ENCODE measurements at places on chromosomes 5 and 9.

DNA sequence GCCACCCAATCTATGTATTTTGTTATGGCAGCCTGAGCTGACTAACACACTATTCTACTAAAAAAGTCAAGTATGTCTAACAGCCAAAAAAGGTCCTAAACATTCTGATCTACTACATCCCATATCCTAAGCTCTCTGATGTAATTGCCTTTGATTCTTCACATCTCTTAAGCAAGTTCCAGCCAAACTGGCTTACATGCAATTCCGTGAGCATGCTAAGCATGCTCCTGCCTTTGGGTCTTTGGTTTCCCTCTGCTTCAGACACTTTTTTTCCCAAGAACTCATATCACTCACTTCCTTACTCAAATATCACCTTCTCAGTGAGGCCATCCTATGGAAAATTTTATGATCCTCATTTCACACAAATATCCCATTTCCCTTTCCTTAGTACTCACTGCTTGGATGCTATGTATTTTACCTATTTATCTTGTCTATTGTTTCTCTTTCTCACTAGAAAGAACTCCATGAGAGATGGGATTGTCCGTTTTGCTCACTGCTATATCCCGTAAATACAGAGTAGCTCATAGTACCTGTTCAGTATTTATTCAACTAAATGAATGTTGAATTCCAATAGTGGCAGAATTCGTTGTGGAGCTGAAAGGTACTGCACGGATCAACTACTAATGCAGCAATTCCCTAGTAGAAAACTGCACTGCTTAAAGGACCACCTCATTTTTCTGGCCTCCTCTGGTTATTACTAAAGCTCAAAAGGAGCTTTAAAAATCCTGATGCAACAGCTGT, 2.3 kb upstream of the SLC12A2 start:
- peak overlapping the region; percentile 79 for H3K4me3 ChIP-seq
- peaks cover 20% of the 10 kb centered on the region for H3K4me1 ChIP-seq
- H3K27me3 ChIP-seq, result peaks cover 44% of the 10 kb centered on the region
- no peaks in the 10 kb centered on the region for H3K36me3 ChIP-seq
- DNase-seq, result no peak
- no peak overlapping the region for H3K27ac ChIP-seq

GRCh38 chr9:137551264-137552021, at the start of gene MRPL41:
MRPL41 (plus strand) TSS chr9:137551879; CDS start chr9:137552082, 203 bp downstream.
- peak within 1 kb of the TSS; percentile 88 for H3K27ac ChIP-seq
- peak within 1 kb of the TSS; percentile 87 for H3K4me3 ChIP-seq

DNA sequence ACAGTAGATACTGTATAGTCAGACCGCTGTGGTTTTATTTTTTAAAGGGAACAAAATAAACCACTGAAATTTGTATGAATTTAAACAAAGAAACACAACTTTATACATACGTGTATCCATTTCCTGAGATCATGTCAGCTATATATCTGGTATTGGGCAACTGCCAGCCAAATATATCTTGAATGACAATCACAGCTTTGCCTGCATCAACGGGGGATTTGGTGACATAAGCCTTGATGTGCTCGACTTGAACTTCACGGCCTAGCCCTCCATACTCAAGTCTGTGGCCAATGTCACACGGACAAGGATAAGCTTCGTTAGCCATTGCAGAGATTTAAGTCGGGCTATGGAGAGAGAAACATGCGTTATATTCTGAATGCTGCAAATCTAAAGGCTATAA, 17.3 kb downstream of the CMBL start:
- 0 out of 2 replicates have a peak overlapping the region, but pooled peaks have one; percentile 0 for H3K27ac ChIP-seq
- H3K4me3 ChIP-seq, result no peak overlapping the region
- H3K36me3 ChIP-seq, result peaks cover 37% of the 10 kb centered on the region
- DNase-seq, result no peak

DNA sequence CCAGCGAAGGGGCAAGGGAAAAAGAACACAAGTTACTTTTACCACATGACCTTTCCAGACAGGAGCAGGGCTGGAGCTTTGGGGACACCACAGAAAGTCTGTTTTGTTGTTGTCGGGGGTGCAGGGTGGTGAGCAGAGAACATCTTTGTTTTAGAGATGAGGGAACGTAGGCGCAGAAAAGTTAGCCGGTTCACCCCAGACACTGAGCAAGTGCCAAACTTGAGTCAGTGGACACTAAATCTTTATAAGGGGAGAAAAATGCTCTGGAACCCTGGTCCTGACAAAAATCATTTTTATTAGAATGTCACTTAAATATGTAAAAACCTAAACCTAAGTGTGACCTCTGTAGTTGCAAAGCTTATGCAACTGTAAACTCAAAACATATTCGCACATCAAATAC, 126.4 kb upstream of the GAS1 start:
- H3K4me3 ChIP-seq, result no peak overlapping the region
- DNase-seq, result no peak
- no peaks in the 10 kb centered on the region for H3K27me3 ChIP-seq
- H3K27ac ChIP-seq, result no peak overlapping the region
- H3K4me1 ChIP-seq, result no peaks in the 10 kb centered on the region

GRCh38 chr9:9202276-9202675, 1402.7 kb upstream of the DMAC1 start:
- H3K27ac ChIP-seq, result no peak overlapping the region
- no peaks in the 10 kb centered on the region for H3K36me3 ChIP-seq
- no peak overlapping the region for H3K4me3 ChIP-seq
- H3K4me1 ChIP-seq, result peaks cover 12% of the 10 kb centered on the region
- H3K27me3 ChIP-seq, result no peaks in the 10 kb centered on the region

- DNase-seq, result no peak
- H3K27ac ChIP-seq, result no peak overlapping the region
- no peaks in the 10 kb centered on the region for H3K4me1 ChIP-seq
- H3K36me3 ChIP-seq, result 0 out of 2 replicates have a peak, but pooled peaks cover 2% of the 10 kb centered on the region
- no peak overlapping the region for H3K4me3 ChIP-seq
- H3K27me3 ChIP-seq, result no peaks in the 10 kb centered on the region
Observed at GRCh38 chr5:138305797-138306196, 25.8 kb downstream of the CDC25C start.

DNA sequence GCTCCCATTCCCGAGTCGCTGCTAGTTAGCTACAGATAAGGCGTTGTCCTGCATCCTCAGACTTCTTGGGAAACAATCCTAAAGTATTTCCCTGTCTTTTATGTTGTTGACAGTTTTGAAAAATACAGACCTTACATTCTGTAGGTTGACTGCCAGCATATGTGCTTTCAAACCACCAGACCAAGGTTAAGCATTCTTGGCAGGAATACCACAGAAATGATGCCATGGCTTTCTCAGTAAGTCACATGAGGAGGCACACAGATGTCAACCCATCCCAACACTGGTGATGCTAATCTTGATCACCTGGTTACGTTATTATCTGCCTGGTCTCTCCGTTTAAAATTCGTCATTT, 871 bp downstream of the GLE1 start:
- peak overlapping the region; percentile 45 for H3K27ac ChIP-seq
- H3K4me1 ChIP-seq, result peaks cover 11% of the 10 kb centered on the region
- H3K36me3 ChIP-seq, result peaks cover 7% of the 10 kb centered on the region
- H3K4me3 ChIP-seq, result peak overlapping the region; percentile 99
- DNase-seq, result no peak
- H3K27me3 ChIP-seq, result no peaks in the 10 kb centered on the region
